ENCODE measurements at places on chromosomes 5 and 9. TPM values are rescaled to one million over a fixed set of nuclear protein-coding genes. Genes with fewer than 3 reads are reported as not detected.

The PCDHGA5 gene
- 1.5 TPM for total RNA-seq

The MAST4 gene
- 3.4 TPM for total RNA-seq

The QRFP gene
- not detected for total RNA-seq

The TRIM14 gene
- 7.5 TPM for total RNA-seq

The PCDHGB1 gene
- total RNA-seq: 0.49 TPM

The TSLP gene
- 0.13 TPM for total RNA-seq

The GPR21 gene
- total RNA-seq: not detected

The SPEF2 gene
- 1.1 TPM for total RNA-seq

The CCNO gene
- total RNA-seq: 0.65 TPM

The PDLIM4 gene
- 171 TPM for total RNA-seq

The KLF4 gene
- total RNA-seq: 21.7 TPM

The IFNA10 gene
- not detected for total RNA-seq

The KCNV2 gene
- total RNA-seq: not detected

The IDNK gene
- total RNA-seq: 0.76 TPM

The MARCOL gene
- not detected for total RNA-seq

The TMEM174 gene
- 0.13 TPM for total RNA-seq

The PCDHGA7 gene
- total RNA-seq: 4.1 TPM

The OR1Q1 gene
- total RNA-seq: not detected
